ENCODE measurements at places on chromosomes 11 and 22.

GRCh38 chr11:61543606-61544306 lies 35.2 kb downstream of the LRRC10B start:
- DNase-seq = no peak

DNA sequence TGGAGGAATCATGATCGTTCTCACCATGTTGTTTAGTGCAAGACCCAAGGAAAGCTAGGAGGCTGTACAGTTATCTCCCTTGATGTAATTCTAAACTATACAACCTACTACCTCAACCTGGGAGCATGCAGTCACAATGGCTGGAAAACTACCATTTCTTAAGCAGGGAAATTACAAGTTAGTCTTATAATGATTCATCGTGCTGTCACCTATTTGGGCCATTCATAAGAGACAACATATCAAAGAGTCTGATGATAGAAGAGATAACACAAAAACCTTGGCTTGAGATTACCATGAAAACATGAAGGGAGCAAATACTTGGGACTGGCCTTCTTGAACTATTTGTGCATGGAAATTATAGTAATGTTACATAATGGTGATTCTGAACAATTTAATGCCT lies 30.5 kb upstream of the BLID start:
- DNase-seq = no peak

GRCh38 chr11:46162700-46163099 lies 41.4 kb upstream of the PHF21A start:
- no peak for DNase-seq

GRCh38 chr22:44419429-44419828 lies 78.6 kb downstream of the RTL6 start:
- no peak for DNase-seq

DNA sequence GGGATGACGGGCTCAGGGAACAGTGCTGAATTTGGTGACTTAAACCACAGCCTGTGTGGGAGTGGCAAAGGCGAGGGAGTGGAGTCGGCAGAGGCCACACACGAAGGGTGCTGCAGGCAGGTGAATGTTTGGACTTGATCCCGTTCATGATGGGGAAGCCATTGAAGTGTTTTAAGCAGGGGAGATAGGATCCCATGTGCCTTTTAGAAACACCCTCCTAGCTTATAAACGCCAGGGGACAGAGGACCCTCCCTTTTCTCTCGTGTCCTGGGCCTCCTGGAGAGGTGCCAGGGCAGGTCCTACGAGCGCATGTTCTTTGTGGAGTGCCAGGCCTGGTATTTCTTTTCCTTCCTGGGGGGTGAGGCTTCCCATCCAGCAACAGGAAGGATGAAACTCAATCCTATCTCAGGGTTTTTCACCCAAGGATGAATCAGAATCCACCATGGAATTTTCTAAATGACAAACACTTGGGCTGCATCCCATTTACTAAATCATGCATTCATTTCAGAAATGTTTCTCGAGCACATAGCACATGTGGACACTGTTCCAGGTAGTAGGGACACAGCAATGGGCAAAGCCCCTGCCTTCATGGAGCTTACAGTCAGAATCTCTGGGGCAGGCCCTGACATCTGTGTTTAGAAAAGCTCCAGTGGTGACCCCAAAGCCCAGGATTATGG lies 59.6 kb downstream of the CHRDL2 start:
- DNase-seq = peak; percentile 57

DNA sequence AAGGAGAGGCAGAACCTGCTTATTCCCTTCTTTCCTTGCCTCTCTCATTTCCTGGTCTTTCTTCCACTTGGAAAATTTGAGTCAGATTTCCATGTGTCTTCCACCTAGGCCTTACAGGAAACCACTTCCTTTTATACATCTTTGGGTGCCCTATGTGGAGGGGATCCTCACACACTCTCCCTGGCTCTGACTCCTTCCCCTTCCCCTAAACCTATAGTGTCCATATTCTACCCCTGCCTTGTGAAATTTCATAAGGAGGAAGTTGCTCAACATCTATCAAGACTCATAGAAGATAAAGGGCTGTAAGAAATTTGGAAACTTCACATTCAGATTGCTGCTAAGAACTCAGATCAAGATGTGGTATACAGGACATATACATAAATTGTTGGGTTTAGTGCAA lies 20.4 kb downstream of the TUG1 start:
- DNase-seq = no peak

- DNase-seq = no peak
Observed at GRCh38 chr22:26616650-26617049, 1.2 kb downstream of the CRYBB1 start.

GRCh38 chr11:26219183-26220117 lies 112.5 kb upstream of the ANO3 start:
- no peak for DNase-seq

- no peak for DNase-seq
Observed at GRCh38 chr11:62393061-62393611, 25.7 kb upstream of the SCGB1A1 start.

DNA sequence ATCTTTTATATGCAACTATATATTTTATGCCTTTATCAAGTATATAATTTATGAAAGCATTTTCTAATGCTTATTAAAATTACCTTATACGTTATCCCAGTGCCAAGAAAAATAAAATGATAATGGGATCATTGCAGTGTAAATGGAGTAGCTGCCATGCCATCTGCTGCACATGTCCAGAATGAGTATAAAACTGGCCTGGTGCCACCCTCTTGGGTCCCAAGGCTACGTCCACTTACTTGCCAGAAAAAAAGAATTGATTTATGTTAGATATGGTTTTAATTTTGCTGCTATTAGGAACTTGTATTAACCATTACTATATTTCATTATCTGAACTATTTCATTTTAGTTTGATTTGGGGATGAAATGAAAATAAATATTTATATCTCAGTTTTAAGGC lies 1127.1 kb upstream of the CNTN5 start:
- no peak for DNase-seq

DNA sequence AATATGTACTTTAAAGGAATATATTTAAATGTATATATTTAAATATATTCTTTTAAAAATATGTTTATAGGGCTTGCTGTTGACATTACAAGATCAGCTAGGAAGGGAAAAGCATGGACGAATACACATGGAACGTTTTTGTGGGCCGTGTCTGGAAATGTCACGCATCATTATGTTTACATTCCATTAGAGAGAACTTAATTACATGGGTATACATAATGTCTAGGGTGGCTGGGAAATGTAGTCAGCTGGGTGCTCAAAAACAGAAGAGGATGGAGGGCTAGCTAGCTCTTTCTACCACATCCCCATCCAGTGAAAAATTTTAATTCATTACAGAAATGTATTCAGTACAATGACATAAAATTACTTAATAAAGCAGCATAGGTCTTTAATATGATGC lies 371.2 kb downstream of the DYNC2H1 start:
- DNase-seq = no peak

DNA sequence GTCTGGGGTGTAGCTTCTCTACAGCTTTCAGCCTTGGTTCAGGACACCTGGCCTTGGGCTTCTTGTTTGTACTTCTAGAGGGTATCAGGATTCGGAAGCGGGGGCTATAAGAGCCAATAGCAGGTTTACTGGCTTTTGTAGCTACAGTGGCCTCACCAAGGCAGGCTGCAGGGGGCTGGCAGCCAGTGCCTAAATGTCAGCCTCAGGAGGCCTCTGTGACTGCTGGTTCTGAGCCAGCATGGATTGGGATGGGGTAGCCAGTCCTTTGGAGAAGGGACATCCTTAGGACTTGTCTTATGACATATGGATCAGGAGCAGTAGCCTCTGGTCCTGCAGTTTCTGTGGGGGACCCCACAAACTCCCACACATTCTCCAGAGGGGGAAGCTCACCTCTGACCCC lies 29.9 kb downstream of the EIF3F start:
- no peak for DNase-seq

DNA sequence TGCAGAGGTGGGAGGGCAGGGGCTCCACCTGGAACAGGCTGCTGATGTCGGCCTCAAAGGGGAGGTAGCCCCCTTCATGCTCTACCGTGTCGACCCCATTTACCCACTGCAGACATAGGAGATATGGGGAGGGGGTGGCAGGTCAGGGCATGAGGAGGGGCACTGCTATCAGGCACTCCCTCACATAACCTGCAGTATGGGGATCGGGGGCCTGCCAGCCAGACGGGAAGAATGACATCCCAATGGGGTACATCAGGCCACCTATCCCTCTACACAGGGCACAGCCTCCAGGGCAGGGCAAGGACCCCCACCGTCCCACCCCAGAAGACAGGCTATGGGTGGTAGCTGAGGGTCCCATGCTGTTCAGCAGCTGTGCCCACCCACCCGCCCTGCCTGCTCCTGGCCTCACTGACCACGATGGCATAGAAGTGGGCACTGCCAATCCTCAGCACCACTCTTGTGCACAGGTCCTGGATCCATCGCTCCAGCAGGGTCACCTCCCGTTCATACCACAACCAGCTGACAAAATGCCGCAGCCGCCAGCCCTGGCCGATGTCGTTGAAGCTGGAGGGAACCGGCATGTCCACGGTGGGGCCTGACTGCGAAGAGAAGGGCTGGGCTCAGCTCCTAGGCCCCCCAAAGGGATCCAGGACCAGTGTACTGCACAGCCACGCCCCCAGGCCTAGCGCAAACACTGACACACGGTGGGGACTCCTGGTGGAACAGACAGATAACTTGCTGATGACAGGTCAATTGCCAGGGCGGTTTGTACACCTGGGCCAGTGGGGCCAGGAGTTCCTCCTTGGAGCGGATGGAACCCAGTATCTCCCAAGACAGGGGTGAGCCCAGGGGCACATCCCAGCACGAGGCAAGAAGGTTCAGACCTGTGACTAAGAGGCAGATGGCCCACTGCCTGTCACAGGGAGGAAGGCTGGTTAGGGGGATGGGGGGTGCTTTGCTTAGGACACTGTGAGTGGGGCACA lies 24.1 kb downstream of the RGL4 start:
- DNase-seq = no peak

DNA sequence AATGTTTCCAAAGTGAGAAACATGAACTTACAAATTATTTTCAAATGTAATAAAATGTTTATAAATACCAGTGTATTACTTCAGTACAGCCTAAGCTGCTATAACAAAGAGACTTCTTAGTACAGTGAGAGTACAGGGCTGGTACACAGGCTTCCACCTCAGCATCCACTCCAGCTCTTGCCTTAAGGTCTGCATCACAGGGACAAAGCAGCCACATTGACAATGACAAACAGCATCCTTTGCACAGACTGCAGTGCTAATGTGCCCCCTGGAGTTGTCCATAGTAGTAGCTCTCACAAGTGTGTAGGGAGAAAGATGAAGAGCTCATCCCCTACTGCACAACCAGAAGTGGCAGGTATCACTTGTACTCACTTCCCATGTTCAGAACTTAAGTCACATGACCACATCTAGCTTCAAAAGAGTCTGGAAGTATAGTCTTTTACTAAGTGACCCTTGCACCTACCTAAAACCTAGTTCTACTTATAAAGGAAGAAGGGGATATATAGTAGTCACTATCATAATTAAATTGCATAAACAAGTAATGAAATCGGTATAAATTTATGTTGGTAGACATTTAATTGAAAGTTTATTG lies 10.7 kb upstream of the LIPT2 start:
- no peak for DNase-seq

- DNase-seq = no peak
Observed at GRCh38 chr11:96091476-96091875, 167.6 kb upstream of the MTMR2 start.

GRCh38 chr22:29201782-29202181 lies 3.9 kb upstream of the EMID1 start:
- no peak for DNase-seq

GRCh38 chr11:65865550-65866172 lies 5.4 kb downstream of the MUS81 start:
- DNase-seq = no peak

DNA sequence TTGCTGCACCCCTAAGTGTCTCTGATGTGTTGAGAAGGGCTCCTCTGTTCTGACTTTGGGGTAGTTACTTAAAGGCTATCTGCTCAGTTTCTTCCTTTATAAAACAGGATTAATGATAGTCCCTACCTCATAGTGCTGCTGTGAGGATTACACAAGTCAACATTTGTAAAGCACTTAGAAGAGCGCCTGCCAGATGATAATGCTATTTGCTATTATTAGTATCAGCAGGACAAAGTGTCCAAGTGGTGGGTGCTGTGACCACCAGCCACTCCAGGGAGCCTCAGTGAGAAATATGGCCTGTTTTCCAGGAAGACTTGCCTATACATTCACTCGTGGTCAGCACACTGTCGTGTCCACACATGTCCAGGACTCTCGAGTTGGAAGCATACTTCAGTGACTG lies 16.2 kb downstream of the POU2F3 start:
- DNase-seq = no peak

DNA sequence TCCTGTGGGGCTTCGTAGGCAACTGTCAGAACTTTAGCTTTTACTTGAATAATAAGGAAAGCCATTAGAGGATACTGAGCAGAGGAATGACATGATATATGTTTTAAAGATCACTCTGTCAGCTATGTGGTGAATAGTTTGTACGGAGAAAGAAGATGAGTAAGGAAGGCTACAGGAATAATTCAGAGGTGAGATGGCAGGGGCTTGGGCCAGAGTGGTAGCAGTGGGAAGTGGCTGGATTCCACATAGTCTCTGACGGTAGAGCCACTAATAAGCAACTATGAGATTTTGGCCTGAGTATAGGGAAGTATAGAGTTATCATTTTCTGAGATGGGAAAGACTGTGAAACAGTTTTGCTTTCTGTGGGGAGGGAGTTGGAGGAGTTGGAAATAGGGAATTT lies 93.9 kb upstream of the MTMR2 start:
- no peak for DNase-seq

GRCh38 chr11:76798202-76798581 lies 15.0 kb downstream of the TSKU start:
- DNase-seq = no peak

GRCh38 chr22:26804911-26805539 lies 147.6 kb downstream of the MIAT start:
- DNase-seq = peak; percentile 49

DNA sequence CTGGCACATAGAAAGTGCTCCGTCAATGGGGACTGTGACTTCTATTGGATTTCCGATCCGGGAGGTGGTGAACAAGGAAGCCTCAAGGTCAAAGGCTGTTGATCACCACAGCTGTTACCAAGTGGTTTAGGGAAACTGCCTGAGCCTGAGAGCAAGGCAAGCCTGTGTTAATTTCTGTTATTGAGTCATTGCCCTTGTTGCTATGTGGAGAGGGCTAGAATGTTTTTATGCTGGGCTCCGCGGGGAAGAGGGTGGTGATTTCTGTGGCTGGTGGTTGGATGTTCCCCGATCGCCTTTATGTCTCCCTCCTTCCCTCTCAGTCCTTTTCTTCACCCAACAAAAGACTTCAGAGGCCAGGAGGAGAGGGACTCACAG lies 108.5 kb upstream of the ALX4 start:
- DNase-seq = no peak

DNA sequence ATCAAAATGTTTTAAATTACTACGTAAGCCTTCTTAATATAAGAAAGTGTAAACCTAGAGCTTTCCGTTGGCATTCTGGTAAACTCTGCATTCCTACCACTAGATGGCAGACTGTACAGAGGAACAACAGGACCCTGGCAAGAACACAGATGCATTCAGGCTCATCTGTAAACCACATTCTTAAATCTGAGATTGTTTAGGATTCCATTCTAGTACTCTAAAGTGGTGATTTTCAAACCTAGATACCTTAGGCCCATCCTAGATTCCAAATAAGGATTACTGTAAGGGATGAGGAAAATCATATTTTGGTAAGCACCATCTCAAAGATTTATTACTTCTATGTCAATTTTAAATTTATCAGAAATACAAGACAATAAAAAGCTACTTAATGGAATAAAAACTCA lies 26.9 kb downstream of the PICALM start:
- DNase-seq = peak; percentile 87

Measured in fibroblast of skin of left quadriceps (primary cell).